ENCODE measurements at places on chromosomes 12 and 14.

DNA sequence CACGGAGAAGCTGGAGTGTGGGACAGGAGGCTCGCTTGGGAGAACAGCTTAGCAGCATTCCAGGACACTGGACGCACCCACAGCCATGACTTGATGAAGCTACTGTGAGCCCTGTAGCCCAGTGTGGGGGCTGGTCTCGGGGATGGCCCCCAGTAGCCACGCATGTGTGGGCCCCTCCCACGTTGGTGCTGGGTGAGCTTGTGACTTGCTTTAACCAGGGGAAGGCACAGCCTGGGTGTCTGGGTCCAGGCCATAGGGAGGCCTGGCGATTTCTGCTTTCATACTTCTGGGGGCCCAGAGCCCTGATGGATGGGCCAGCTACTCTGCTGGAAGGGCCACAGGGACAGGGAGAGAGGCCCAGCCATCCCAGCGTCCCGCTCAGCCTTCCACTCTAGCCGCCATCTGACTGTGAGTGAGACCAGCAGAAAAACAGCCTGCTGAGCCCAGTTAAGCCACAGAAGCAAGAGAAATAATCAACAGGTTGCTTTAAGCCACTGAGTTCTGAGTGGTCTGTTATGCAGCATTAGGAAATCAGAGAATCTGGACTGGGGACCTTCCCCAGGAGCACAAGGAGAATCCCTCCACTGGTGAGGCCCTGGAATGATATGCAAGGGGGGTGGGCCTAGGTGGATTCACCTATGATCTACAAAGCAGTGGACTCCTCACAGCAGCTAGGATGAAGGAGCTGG, 16.1 kb downstream of the DIO3 start:
- DNase-seq, result no peak

GRCh38 chr14:89965839-89966238, 10.1 kb downstream of the TDP1 start:
- DNase-seq, result no peak

- no peak for DNase-seq
Observed at GRCh38 chr12:49369411-49370145, 2.3 kb downstream of the SPATS2 start.

DNA sequence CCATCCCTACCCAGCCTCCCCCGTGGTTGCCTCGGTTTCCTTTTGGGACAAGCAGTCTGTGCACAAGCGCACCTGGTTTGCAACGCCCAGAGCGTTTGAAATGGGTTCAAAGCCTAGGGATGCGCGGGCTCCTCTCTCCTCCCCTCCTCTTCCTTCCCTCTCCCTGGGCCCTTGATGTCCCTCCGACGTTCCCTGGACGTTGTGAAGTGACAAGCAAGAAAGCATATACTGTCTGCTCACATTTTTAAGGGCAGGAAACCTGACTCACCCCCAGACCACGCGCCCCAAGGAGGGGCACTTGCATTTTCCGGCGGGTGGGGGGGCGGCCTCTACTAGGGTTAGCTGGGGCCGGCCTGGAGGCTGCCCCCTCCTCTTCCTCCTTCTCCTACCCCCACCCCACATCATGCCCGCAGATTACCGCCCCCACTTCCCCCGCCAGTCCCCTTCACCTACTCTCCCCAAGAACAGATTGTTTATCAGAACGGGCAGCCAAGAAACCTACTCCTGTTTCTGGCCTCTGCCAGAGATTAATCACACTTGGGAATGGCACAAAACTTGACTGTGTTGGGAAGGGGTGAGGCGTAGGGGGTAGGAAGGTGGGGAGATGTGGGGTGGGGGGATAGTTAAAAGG, 9.5 kb upstream of the IRF2BPL start:
- peak; percentile 48 for DNase-seq

- DNase-seq, result no peak
Observed at GRCh38 chr12:47903151-47903611, 1.6 kb downstream of the VDR start.

DNA sequence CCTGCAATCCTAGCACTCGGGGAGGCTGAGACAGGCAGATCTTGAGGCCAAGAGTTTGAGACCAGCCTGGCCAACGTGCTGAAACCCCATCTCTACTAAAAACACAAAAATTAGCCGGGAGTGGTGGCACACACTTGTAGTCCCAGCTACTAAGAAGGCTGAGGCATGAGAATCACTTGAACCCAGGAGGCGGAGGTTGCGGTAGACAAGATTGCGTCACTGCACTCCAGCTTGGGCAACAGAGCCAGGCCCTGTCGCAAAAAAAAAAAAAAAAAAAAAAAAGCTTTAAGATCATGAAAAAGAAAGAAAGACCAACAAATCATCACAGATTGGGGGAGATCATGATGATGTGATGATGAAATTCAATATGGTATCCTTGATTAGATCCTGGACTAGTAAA, 30.6 kb downstream of the WDR89 start:
- no peak for DNase-seq

DNA sequence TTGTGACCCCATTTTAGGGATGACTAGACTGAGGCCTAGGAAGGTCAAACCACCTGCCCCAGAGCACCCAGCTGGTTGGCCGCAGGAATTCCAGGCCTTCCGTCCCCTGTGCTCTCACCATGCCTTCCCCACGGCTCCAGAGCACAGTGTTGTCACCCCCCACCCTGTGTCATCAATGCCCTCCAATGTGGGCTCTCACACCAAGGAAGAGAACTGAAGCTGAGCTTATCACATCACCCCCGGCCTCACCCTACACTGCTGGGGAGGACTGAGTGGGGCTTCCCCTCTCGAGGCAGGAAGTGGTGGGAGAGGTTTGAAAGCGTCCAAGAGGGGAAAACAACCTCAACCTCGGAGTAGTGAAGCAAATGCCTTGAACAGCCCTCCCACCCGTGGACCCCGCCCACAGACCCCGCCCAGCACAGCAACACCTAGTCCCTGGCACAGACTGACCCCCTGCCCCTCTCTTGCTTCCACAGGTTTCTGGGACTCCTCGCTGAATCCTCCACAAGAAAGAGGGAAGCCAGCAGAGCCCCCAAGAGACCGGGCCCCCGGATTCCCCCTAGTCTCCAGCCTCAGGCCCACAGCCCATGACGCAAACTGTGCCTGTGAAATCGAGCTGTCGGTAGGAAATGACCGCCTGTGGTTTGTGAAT, 97.2 kb downstream of the LGMN start:
- peak; percentile 65 for DNase-seq

DNA sequence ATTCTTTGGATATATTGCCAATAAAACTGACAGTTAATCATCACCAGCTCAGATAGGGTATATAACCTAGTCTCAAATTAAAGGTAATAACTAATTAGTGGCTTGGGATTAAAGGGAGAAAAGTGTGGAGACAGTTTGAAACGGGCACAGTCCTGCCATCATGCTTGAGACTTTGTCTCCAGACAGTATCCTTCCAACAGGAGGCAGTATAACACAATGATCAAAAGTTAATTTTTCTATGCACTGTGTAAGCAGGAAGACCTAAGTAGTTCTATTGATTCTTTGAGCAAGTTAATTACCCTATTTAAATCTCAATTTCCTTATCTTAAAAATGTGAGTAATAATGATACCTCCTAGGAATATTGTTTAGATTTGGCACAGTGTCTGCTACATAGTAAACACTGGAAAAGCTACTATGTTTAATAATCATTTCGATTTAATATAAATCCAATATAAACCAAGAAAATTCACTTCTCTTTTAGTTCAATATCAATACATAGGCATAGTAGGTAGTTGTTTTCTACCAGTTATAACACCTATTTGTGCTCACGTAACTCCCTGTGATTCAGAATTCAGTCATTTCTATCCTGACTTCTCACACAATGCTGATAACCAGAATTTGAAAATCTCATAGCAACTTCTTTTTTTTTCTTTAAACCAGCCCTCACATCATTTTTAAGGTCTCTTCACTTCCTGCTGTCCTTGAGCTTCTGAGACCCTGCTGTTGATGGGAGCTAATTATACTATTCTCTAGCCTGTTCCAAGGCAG, 53.7 kb downstream of the GALNT4 start:
- no peak for DNase-seq

GRCh38 chr14:105022276-105022670, 1.4 kb upstream of the CDCA4 start:
- no peak for DNase-seq

DNA sequence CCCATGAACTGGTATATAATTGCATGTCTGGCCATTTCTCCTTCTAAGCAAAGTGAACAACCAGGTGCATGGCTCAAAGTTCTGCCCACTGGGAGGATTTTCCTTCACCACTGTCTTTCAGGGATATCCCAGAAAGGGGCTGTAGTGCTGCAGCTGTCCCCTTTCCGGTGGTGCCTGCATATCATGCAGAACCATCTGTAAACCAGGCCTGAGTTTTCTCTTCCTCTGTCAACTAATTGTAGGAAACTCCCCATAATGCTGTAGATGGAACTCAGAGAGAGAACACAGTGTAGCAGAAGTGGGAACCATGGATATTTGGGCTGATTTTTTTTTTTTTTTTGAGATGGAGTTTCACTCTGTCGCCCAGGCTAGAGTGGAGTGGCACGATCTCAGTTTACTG, 45.6 kb upstream of the CRY1 start:
- DNase-seq, result no peak

DNA sequence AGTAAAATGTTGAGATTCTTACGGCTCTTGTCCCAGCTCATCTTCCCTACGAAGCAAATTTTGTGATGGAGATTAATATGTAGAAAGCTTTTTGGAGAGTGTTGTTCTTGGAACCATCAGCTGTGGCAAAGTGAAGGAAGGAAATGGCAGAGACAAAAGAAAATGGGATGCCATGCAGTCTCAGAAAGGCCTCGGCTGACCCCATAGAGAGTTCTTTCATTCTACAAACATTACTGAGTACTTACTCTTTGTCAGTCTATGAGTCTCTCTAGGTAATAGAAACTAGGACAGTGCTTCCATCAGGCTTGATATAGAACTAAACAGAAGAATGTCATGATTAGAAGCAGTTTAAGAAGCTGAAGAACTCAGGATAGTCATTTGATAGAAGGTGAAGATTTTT, 134.1 kb downstream of the PLEKHA5 start:
- DNase-seq, result no peak

DNA sequence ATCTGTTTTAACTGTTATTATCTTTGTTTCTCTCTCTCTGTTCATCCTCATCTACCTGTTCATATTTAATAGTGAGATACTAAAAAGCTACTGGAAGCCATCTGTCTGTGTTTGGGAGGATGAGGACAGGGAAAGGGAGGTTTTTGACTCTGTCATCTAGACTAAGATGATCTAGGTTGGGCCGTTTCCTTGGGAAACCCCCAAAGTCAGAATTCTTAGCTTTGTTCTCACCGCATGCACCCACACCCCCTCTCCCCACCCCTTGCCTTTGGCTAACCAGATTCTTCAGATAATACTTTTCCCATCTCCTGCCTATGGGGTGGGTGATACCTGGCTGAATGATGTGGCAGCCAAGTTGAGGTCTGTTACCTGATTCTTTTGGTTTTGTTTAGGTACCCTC, 73.0 kb downstream of the PRICKLE1 start:
- no peak for DNase-seq

GRCh38 chr14:22657861-22658260, 13.7 kb upstream of the OR6J1 start:
- no peak for DNase-seq

GRCh38 chr14:70422538-70422937, 5.6 kb upstream of the SYNJ2BP start:
- DNase-seq, result no peak

GRCh38 chr14:54839701-54840119, 62.9 kb downstream of the GCH1 start:
- no peak for DNase-seq

- no peak for DNase-seq
Observed at GRCh38 chr12:49288922-49289555, 5.9 kb upstream of the PRPH start.

DNA sequence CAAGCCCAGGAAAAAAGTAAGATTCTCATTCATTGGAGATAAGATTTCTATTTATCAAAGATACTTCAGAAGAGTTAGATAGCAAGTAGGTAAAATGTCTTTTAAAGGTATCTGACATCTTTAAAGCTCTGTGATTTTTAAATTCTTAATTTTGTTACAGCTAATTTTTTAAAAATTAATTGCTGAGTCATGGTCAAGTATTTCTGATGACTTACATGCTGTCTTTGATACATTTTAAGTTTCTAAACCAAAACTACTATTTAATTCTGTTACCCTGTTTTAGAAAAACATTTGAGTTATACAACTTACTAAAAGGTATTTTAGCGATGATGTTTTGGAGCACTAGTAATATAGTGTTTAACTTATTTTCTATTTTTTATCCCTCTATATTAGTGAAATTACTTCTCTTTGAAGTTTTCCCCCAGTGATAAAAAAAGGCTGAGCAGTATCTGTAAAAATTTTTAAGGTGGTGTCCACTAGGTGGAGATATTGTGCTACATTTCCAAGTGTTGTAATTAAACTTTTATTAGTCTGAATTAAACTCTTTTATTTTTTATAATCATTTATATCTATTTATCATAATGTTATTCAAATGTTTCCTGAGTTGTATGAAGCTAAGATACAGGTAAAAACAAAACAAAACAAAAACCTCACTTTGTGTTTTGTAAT, 11.5 kb downstream of the ALG10 start:
- no peak for DNase-seq

DNA sequence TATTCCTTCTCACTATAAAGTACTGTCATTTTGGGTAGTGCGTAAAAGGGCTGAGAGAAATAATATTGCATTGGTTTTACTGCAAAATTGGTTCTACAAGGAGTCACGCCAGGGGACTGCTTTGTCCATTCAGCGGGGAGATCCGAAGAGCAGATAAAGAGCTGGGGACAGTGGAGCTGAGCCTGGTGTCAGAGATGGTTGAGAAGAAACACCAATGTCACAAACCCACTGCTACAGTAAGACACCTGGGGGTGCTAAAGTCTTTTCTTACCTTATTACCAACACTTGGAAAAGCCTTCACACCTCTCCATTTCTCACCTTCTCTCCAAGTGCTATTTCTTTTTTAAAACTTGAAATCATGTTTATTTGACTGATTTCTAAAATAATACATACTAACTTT, 14.1 kb downstream of the IL31 start:
- no peak for DNase-seq

- no peak for DNase-seq
Observed at GRCh38 chr12:53190108-53190729, 9.5 kb upstream of the CSAD start.

GRCh38 chr12:24697295-24697694, 251.6 kb downstream of the BCAT1 start:
- DNase-seq, result no peak

DNA sequence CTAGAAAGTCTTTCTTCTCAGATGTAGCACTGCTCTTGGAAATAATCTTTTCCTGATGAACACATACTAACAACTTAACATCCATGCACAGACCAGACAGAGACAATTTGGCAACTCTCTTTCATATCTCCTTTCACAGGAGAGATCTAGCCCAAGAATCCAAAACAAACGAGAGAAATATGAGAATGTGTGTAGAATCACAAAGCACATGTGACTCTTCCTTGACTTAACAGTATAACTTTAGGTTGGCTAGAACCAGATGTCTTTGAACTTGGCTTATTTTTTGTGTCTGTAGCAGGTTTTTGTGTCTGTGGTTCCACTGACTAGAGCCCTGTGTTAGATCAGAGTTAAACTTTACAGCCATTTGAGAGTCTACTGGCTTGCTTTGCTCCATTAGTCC, 114.2 kb downstream of the STXBP6 start:
- no peak for DNase-seq
